ENCODE measurements at places on chromosomes 2 and 18. TPM values are rescaled to one million over a fixed set of nuclear protein-coding genes. Genes with fewer than 3 reads are reported as not detected.

YES1 gene
- 31.3 TPM for total RNA-seq

LRATD1 gene
- 3.0 TPM for total RNA-seq

TSPYL6 gene
- total RNA-seq = 0.13 TPM

POTEJ gene
- total RNA-seq = not detected

CRYGC gene
- total RNA-seq = not detected

ATG9A gene
- 39.9 TPM for total RNA-seq

SERPINB4 gene
- total RNA-seq = not detected

SH3RF3 gene
- total RNA-seq = 6.4 TPM

PCBP1 gene
- 285 TPM for total RNA-seq

COLEC12 gene
- 19.3 TPM for total RNA-seq

EMILIN2 gene
- total RNA-seq = 25.1 TPM

OTOS gene
- total RNA-seq = not detected

CPO gene
- total RNA-seq = 0.89 TPM

C1QL2 gene
- not detected for total RNA-seq

SMARCAL1 gene
- 30.2 TPM for total RNA-seq

KCNG3 gene
- 5.4 TPM for total RNA-seq

CHST9 gene
- total RNA-seq = 2.4 TPM

MAL gene
- total RNA-seq = 241 TPM

RAX gene
- not detected for total RNA-seq

Measured in sciatic nerve (tissue), 2 donors.